ENCODE measurements at places on chromosomes 7 and 10.

GRCh38 chr7:8152489-8153192, 109.3 kb downstream of the ICA1 start:
- no peak for DNase-seq

- DNase-seq, result peak; percentile 75
Measured at GRCh38 chr10:76946270-76946669, 691.3 kb downstream of the KCNMA1 start.

DNA sequence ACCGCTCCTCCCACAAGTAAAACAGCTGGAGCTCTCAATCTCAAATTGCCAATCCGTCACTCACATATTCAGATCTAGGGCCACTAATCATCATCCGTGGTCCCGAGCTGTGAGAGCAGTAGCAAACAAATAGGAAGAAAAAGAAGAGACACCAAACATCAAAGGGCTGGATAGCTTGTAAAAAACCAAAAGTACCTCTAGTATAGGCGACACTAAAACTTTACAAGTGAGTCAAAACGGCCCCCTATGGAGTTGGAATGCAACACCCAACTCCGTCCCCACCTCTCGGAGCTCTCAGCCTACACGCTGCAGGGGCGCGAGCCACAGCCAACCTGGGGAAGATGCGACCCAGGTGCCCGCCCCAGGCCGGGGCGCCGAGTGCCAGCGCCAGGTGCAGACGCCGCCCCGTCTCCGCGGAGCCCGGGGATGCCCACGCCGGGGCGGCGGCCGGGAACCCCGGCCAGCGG, 581 bp downstream of the FAM3C start:
- DNase-seq, result no peak

- no peak for DNase-seq
Measured at GRCh38 chr7:18655506-18655905, 160.0 kb downstream of the HDAC9 start.

- DNase-seq, result no peak
Measured at GRCh38 chr10:88212069-88212468, 348.6 kb downstream of the PTEN start.

- DNase-seq, result no peak
Measured at GRCh38 chr10:111246814-111247452, 170.1 kb downstream of the ADRA2A start.

DNA sequence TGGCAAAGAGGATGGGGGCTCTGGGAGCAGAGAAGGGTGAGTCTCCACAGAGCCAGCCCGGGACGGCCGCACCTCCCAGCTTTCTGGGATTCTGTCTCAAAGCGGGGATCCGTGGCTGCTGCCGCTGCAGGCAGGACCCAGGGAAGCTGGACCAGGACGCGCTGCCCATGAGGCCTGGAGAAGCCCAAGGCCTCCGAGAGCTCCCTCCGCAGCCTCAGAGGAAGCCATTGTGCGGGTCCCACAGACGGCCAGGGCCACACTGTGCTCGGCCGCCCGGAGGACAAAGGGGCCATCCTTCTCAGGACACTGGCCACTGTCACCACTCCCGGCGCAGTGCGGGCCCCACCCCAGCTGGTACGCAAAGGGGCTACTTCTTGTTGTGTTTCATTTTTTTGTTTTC, 79.3 kb upstream of the PDGFA start:
- no peak for DNase-seq

- DNase-seq, result no peak
Measured at GRCh38 chr7:27491534-27491933, 171.1 kb downstream of the HIBADH start.

DNA sequence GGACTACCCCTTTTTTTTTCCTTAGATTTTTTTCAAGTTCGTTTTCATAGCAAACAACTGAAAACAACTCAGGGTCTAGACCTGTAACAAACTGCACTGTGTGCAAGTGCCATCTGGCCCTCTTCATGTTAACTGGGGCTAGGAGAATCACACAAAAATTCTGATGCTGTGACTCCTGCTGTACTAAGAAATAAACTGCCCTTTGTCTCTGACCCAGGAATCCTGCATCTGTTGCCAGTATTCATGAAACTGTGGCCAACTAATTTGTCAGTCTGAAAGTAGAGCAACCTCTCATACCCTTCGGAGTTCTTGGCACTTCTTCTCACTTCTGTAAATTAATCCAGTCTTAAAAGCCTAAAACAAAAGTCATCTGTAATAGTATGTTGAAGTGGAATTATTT, 218.4 kb upstream of the PCDH15 start:
- DNase-seq, result no peak

DNA sequence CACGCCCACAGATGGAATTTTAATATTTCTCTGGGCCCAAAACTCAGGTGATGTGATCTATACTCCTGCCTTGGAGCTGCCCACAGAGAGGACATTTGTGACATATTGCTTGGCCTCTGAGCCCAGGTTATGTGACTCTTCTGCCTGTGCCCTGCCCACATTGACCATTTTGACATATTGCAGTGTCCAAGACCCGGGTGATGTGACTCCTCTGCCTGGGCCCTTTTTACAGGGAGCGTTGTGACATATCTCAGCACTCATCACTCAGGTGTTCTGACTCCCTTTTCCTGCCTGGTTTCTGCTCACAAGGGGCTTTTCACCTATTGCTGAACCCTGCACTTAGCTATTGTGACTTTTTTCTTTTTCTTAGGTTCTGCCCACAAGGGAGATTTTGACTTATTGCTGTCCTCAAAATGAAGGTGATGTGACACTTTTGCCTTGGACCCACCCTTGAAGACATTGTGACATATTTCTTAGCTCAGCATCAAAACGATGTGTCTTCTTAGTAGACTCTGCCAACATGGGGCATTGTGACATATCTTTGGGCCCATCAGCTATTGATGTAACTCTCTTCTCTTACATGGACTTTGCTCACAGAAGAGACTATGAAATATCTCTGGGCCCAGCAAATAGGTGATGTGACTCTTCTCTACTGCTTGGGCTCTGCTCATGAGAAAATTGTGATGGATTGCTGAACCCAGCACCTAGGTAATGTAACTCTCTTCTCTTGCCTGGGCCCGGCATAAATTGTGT, 11.0 kb upstream of the ZNF107 start:
- DNase-seq, result no peak

DNA sequence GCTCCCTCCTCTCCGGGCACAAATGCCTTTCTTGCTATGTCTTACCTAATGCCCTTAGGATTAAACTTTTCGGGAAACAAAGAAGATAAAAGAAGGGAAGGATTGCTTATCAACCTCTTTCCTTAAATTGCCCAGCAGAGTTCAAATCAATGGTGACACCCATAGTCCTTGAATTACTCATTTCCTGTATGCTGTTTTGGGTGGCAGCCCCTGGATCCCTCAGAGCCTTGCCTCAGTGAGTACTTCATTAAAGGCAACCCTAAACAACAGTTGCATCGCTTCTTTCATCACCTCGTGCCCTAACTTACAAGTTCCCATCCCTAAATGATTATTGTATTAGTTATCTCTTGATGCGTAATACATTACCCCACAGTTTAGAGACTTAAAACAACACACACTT, 31.6 kb upstream of the WAPL start:
- no peak for DNase-seq

- peak; percentile 36 for DNase-seq
Measured at GRCh38 chr10:22550732-22551131, 163.6 kb downstream of the PIP4K2A start.

GRCh38 chr10:127940866-127941640, 34.1 kb downstream of the PTPRE start:
- no peak for DNase-seq

GRCh38 chr10:62503872-62504271, 129.7 kb downstream of the ZNF365 start:
- no peak for DNase-seq

GRCh38 chr7:107233174-107233573, 64.4 kb downstream of the HBP1 start:
- DNase-seq, result no peak

GRCh38 chr7:107528461-107528860, 35.3 kb downstream of the COG5 start:
- peak; percentile 65 for DNase-seq

DNA sequence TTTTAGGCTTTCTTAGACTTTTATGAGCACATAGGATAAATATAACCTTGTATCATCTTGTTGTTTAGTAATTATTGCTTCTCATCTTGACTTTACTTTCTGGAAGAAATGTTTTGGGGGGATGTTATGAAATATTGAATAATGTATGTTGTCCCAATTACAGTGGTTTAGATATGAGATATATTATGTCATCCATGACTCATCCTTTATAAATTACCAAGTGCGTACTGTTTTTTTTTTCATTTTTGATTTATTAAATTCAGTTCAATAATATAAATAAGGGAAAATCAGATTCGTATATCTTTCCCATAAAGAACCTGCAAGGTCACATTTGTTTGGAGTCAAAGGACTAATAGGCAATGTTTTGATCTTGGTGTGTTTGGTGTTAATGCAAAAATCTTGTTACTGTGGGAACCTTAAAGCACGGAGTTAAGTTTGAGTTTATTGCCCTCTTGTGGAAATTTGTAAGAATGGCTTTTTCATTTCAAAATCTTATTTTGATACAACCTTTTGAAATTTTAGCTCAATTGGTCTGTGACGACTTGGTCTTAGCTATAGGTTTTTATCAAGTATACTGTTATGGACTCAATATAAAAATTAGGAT, 108.6 kb downstream of the SRI start:
- peak; percentile 55 for DNase-seq

GRCh38 chr7:100603726-100604027, 1.5 kb downstream of the PCOLCE start:
- peak; percentile 35 for DNase-seq

DNA sequence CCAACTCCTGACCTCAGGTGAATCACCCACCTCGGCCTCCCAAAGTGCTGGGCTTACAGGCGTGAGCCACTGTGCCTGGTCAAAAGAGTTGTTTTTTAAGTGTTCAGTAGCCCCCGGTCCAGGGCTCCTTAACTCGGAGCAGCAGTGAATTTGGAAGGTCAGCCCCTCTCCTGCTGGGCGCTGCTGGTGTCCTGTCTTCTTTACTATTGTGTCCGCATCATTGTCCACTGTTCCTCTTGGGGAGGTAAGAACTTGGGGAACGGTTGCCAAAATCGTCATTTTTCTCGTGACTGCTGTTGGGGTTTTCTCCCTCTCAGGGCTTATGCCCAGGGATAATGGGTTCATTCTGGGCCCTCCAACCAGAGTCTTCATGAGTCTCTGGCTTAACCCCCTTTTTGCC, 46.7 kb downstream of the CAMK1D start:
- DNase-seq, result no peak

DNA sequence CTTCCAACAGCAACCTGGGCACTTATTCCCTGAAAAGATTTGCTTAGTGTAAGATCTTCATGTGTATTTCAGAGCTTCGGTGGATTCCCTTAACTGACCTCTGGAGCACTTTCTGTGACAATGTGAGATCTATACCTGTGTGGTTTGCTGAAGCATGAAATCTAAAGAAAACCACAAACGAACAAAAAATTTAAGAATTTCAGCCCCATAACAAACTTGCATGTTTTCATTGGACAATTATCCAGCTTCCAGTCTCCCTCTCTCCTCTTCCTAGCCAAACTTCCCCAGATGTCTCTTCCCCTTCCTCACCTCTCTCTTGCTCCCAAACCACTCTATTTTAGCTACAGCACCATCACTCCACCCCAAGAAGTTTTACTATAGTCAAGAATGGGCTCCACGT, 279.9 kb upstream of the SORCS1 start:
- no peak for DNase-seq

GRCh38 chr10:75102830-75103673, 8.4 kb upstream of the SAMD8 start:
- DNase-seq, result no peak

- DNase-seq, result no peak
Measured at GRCh38 chr7:131931370-131931769, 374.9 kb upstream of the PODXL start.

- DNase-seq, result no peak
Measured at GRCh38 chr7:29562307-29562706, 1.3 kb upstream of the PRR15 start.

GRCh38 chr10:97234400-97234799, 48.6 kb upstream of the SLIT1 start:
- peak; percentile 66 for DNase-seq

- DNase-seq, result peak; percentile 91
Measured at GRCh38 chr10:119006451-119007210, 22.9 kb upstream of the NANOS1 start.

DNA sequence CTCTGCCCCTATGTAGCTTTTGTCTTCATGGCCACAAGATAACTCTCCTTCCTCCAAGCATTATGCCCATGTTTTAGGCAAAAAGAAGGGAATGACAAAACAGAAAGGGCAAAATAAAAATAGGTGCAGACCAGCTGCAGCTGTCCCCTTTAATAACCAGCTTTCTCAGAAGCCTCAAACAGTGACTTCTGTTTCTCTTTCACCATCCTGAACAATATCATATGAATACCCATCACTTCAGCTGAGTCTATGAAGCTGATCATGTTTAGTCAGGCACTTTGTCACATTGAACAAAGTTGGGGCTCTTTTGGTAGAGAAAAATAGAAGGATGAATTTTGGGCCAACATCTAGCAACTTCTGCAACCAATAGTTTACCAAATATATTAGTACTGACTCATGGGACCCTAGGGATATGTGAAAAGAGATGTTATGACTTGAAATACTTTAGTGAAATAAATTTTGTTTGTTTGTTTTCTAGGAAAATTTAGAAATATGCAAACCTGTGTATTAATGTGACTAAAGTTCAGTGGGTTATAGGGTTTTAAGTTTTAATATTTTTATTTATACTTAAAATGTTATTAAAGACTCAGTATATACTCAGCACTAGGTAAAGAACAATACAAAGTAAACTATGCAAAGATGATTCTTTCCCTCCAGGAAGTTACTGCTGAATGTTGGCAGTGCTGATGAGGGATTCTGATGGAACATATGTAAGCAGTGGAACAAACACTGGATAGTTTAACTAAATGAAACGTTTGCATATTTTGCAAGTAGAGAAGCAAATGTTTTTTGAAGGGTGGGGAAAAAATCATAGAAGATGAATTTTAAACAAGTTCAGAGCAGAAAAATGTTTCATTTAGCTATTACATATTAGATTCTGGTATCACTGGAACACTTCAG, 133.7 kb downstream of the FOXP2 start:
- DNase-seq, result no peak

DNA sequence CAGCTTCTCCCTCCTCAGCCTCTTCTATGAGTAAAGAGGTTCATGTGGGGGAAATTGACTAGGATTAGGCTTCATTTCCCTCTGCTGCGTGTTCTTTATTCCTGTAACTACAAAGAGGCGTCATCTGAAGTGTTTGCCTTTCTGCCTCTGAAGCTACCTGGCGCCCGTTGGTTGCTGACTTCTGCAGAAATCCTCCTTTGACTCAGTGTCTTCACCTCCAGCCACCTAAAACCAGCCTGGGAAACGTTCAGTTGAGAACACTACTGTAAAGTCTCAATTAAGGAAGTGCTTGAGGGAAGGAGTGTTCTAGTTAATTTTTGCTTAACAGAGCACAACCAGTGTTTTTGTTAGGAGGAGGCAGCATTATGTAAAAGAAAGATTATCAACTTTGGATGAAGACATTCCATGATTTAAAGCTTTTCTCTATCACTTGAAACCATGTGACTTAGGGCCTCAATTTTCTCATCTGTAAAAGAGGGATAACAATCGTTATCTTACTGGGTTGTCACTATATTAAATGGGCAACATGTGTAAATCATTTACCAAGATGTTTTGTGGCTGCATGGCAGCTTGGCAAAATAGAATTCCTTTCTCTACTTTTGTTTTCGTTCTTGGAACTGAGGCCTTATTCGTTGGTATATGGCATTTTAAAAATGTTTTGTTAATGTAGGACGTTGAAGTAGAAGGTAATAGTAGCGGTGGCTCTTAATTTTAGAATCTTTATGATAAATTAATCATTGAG, 642.9 kb downstream of the SDK1 start:
- no peak for DNase-seq

All from GM03348 (cell line).